Hindlimb muscle (tissue), 1 donor: ENCODE measurements at places on chromosomes 2 and 18.

- DNase-seq, result peak; percentile 75
Observed at GRCh38 chr2:45823723-45824206, 172.3 kb downstream of the PRKCE start.

DNA sequence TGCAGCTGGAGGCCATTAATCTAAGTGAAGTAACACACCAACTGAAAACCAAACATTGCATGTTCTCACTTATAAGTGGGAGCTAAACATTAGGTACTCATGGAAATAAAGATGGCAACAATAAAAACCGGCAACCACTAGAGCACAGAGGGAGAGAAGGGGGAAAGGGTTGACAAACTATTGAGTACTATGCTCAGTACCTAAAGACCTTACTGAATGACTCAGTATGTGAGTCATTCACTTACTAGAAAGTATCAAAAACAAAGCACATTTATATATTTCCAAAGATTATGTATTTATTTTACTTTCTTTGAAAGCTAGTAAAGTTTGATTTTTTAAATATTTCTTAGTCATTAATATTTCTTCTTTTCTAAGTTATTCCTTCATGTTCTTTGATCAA is 48.9 kb downstream of the ZNF385B start:
- DNase-seq, result no peak

DNA sequence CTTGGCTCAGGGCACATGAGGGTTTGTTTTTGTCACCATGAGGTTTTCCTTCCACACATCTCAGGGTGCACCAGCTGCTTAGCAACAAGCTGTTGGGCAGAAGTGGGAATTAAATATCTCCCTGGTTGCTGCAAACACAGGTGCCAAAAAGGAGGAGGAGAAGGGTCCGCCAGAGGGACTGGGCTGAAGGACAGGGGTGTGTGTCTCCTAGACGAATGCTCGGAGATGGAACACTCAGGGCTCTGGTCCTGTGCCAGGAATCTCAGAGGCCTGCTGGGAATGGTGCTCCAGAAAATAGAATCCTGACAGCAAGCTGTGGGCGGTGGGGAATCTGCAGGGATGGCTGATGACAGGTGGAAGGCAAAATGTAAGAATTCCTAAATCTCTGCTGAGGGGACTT is 94.5 kb downstream of the VSNL1 start:
- peak; percentile 8 for DNase-seq

- DNase-seq, result no peak
Observed at GRCh38 chr2:170895023-170895757, 33.9 kb upstream of the GORASP2 start.

GRCh38 chr18:43396266-43396665 is 119.0 kb upstream of the SYT4 start:
- DNase-seq, result no peak

DNA sequence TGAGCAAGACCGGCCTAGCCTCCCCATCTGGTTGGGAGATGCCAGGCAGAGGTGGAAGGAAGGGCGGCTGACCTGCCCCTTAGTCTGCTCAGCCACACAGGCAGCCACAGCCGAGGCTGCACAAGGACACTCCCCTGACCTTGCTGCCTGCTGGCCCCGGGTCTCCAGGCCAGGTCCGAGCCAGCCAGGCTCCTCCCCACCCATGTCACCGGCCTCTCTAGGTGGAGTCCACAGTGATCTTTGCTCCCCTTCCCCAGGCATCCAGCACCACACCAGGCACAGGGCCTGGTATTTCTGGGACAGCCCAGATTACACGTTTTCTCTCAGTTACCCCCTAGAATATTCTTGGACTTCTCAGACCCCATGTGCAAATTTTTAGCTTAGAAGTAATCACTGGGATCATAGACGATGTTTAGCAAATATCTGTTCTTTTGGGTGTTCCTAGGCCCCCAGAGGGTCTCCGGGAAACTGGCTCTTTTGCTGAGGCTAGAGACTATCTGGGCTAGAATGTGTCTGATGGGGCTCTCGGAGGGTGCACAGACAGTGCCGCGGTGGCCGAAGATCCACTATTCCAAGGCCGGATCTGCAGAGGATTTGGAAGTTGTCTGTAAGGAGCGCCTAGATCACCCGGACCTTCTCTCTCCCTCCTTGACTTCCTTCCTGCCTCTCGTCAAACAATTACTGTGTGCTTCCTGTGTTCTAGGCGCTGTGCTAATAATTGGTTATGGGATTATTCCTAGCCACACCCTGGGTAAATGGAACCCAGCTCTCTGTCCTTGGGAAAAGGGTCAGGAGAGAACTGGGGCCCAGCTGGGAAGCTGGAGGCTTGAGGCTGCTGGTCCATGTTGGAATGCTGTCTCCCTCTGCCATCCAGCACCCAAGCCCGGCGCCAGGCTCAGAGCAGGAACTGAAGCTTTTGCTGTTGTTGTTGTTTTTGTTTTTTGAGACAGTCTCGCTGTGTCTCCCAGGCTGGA is 46.9 kb downstream of the ODC1 start:
- DNase-seq, result no peak

DNA sequence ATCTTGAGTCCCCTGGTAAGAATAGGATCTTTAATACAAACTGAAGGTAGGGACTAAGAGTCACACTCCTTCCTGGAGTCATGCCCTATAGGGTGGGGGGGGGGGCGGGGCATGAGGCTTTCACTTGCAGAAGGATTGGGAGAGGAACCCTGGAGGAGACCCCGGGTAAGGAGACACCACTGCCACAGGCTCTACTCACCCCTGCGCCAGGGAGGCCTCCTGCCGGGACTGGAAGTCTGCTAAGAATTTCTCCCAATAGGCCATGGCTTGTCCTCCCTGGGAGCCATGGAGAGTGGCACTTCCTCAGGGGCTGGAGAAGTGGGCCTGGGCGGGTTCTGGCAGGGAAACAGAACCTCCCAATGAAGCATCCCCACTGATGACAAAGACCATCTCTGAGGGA is 645.3 kb upstream of the RAB6C start:
- no peak for DNase-seq

GRCh38 chr2:36550006-36550405 is 48.0 kb downstream of the FEZ2 start:
- no peak for DNase-seq

DNA sequence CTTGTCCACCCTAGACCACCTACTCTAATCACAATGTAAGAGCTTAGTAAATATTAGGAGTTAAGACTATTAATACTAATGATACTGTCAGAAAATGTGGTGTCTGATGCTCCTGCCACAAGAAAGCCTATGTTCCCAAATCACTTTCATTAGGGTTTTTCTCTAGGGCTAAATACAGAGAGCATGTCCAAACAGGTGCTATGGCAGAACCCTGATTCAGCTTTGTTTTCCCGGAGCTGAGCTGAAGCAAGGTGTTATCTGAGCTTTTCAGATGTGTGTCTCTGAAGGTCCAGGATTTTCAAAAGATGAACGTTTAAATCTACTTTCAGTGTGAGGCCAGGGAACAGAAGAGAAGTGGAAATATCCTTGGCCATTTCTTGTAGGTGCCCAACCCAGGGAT is 40.6 kb downstream of the CPO start:
- no peak for DNase-seq

DNA sequence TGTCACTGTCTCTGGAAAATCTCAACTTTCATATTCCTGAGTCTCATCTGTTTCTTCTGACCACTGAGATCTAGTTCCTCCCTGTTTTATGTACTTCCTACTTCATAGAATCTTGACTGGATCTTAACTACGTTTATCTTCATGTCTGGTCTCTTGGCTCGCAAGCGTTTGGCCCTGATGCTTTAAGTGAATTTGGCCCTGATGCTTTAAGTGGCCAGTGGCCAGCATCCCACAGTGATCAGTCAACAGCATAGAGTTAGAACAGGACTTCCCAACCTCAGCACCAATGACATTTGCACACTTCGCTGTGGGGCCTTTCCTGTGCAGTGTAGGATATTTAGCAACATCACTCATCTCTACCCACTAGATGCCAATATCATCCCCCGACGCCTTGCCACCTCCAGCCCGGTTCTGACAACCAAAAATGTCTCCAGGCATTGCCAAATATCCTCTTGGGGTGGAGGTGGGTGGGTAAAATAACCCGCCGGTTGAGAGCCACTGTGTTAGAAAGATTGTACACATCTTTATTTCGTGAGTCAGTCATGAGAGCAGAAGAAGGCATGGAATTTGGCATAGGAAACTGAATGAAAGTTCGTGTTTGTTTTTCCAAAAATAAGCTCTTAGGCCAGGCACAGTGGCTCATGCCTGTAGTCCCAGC is 12.2 kb downstream of the TM4SF20 start:
- no peak for DNase-seq

DNA sequence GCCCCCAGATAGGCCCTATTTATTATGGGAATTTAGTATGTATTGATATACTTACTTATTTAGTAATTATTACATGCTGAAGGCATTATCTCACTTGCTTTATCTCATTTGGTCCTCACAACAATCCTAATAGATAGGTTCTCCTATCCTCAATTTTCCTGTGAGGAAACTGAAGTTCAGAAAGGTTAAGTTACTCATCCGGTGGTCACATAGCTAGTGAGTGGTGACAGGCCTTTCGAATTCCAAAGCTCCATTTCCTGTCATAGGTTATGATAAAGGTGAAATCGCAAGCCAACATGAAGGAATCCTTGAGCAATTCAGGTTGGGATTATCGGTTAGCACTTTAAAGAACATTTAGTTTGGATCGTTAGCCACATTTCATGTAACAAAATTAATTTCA is 33.3 kb downstream of the NAB1 start:
- DNase-seq, result no peak

GRCh38 chr2:159034713-159035112 is 66.3 kb downstream of the TANC1 start:
- DNase-seq, result no peak

- DNase-seq, result no peak
Observed at GRCh38 chr2:3201281-3201680, 176.3 kb downstream of the EIPR1 start.

- DNase-seq, result no peak
Observed at GRCh38 chr2:144660518-144661316, 140.8 kb upstream of the ZEB2 start.

GRCh38 chr2:14928056-14928455 is 295.5 kb downstream of the LRATD1 start:
- no peak for DNase-seq

GRCh38 chr2:212032536-212033219 is 505.9 kb downstream of the ERBB4 start:
- DNase-seq, result no peak

- no peak for DNase-seq
Observed at GRCh38 chr2:206202446-206202845, 42.8 kb downstream of the EEF1B2 start.
